ENCODE measurements at places on chromosomes 12 and 14.

- H3K27me3 ChIP-seq = no peaks in the 10 kb centered on the region
- peaks cover 28% of the 10 kb centered on the region for H3K36me3 ChIP-seq
- H3K4me1 ChIP-seq = peaks cover 35% of the 10 kb centered on the region
- H3K4me3 ChIP-seq = peak overlapping the region; percentile 93
- peak; percentile 10 for DNase-seq
- peak overlapping the region; percentile 92 for H3K27ac ChIP-seq
Measured at GRCh38 chr14:77615361-77616132, 890 bp downstream of the SPTLC2 start.

DNA sequence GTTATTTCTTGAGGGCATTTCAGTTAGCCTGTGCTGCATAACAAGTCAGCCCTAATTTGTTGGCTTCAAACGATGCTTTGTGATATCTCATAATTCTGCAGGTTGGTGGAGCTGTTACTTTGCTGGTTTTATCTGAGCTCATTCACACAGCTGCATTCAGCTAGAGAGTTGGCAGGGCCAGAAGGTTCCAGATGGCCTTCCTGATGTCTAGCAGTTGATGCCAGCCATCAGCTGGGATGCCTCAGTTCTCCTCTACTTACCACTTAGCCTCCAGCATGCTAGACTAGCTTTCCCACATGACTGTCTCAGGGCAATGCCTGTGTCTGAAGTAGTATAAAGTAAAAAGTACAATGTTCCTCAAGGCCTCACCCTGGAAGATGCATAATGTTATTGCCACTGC, 130.6 kb downstream of the SLC35F4 start:
- no peak overlapping the region for H3K27ac ChIP-seq
- H3K4me1 ChIP-seq = no peaks in the 10 kb centered on the region
- H3K4me3 ChIP-seq = no peak overlapping the region
- no peaks in the 10 kb centered on the region for H3K27me3 ChIP-seq
- no peak for DNase-seq

GRCh38 chr12:75754698-75755097, 243.3 kb upstream of the KRR1 start:
- no peak overlapping the region for H3K4me3 ChIP-seq
- no peak overlapping the region for H3K27ac ChIP-seq
- H3K4me1 ChIP-seq = peaks cover 19% of the 10 kb centered on the region
- H3K27me3 ChIP-seq = peaks cover 16% of the 10 kb centered on the region
- H3K36me3 ChIP-seq = no peaks in the 10 kb centered on the region

DNA sequence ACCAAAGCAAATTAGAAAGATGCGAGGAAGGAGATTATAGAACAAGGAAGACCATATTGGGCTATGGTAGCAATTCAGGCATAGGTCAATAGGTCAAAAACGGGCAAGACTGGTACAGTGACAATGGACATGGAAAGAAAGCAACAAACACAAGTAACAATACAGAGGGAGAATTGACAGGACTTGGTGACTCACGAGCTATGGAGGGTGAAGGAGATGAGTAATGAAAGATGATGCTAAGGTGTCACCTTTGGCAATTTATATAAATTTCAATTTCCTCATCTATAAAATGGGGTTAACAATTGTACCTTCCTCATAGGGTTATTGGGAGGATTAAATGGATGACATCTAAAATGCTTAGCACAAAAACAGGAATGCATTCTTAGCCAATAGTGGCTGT, 15.1 kb upstream of the DUSP16 start:
- no peaks in the 10 kb centered on the region for H3K36me3 ChIP-seq
- H3K27ac ChIP-seq = no peak overlapping the region
- no peaks in the 10 kb centered on the region for H3K27me3 ChIP-seq
- H3K4me1 ChIP-seq = peaks cover 23% of the 10 kb centered on the region

- no peak for DNase-seq
- H3K27ac ChIP-seq = peak overlapping the region; percentile 72
- H3K4me1 ChIP-seq = peaks cover 22% of the 10 kb centered on the region
Measured at GRCh38 chr14:22163051-22163450, 426.0 kb downstream of the DAD1 start.

- no peak for DNase-seq
- H3K4me1 ChIP-seq = peaks cover 25% of the 10 kb centered on the region
- peaks cover 55% of the 10 kb centered on the region for H3K36me3 ChIP-seq
Measured at GRCh38 chr12:102167821-102168604, 29.6 kb downstream of the PMCH start.

- H3K4me1 ChIP-seq = peaks cover 8% of the 10 kb centered on the region
- peaks cover 2% of the 10 kb centered on the region for H3K27me3 ChIP-seq
- DNase-seq = no peak
- H3K4me3 ChIP-seq = no peak overlapping the region
- H3K36me3 ChIP-seq = peaks cover 5% of the 10 kb centered on the region
- H3K27ac ChIP-seq = no peak overlapping the region
Measured at GRCh38 chr14:63896278-63896720, 43.5 kb downstream of the SYNE2 start.

DNA sequence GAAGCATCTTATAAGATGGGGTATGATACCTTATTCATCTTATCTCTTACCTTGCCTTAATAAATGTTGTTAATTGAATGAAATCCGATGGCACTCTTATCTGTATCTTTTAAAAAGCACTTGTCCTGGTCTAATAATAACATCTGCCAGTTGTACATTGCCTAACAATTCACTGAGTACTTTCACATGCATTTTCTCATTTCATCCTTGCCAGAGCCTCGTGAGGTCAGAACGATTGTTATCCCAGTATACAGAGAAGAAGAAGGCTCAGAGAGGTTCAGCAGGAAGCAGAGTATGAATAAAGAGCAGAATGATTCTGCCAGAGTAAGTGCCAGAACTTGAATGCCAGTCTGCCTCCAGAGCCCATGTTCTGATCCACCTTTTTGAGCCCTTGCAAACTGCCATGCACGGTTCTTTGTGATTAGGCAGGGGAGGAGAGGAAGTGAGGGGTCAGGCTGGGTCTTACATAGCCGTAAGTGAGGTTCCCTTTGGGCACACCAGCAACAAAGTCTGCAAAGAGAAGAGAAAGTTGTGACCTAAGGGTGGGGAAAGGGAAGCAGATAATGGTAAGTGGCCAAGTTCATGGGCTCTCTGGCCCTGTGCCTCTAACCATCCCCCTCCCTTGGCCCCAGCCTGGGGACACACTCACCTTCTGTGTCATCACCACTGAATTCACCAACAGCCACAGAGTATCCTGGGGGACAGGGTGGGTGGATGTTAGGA, 11.7 kb downstream of the ITGA5 start:
- H3K4me1 ChIP-seq = peaks cover 26% of the 10 kb centered on the region
- peaks cover 55% of the 10 kb centered on the region for H3K36me3 ChIP-seq
- DNase-seq = no peak

DNA sequence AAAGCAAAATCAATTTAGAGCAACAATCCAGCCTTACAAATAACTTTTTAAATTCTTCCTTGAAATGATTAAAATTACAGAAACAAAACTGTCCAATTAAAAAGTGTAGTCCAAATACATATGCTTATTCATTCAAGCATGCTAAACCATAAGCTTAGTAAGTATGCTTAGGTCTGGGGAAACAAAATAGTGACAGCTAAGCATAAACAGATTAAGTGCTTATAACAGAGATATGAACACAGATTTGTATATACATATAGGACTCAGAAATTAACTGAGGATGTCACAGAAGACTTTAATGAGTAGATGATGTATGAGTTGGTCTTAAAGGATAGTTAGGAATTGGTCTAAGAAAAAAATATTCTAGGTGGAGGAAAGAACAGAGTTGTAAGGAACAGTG, 41.8 kb downstream of the SCAF11 start:
- no peak overlapping the region for H3K4me3 ChIP-seq
- no peak overlapping the region for H3K27ac ChIP-seq
- no peak for DNase-seq
- H3K36me3 ChIP-seq = peaks cover 57% of the 10 kb centered on the region
- no peaks in the 10 kb centered on the region for H3K27me3 ChIP-seq

- no peaks in the 10 kb centered on the region for H3K36me3 ChIP-seq
- no peak for DNase-seq
- no peaks in the 10 kb centered on the region for H3K4me1 ChIP-seq
- H3K27ac ChIP-seq = no peak overlapping the region
- H3K27me3 ChIP-seq = no peaks in the 10 kb centered on the region
Measured at GRCh38 chr12:74776378-74776777, 238.7 kb downstream of the ATXN7L3B start.

- DNase-seq = no peak
- no peaks in the 10 kb centered on the region for H3K27me3 ChIP-seq
- H3K4me1 ChIP-seq = peaks cover 3% of the 10 kb centered on the region
- peaks cover 54% of the 10 kb centered on the region for H3K36me3 ChIP-seq
- H3K27ac ChIP-seq = no peak overlapping the region
- H3K4me3 ChIP-seq = no peak overlapping the region
Measured at GRCh38 chr12:123164710-123165261, 13.9 kb upstream of the PITPNM2 start.

GRCh38 chr12:65106948-65107347, 14.2 kb downstream of the WIF1 start:
- H3K36me3 ChIP-seq = no peaks in the 10 kb centered on the region
- no peak for DNase-seq
- no peaks in the 10 kb centered on the region for H3K4me1 ChIP-seq
- peaks cover 19% of the 10 kb centered on the region for H3K27me3 ChIP-seq
- no peak overlapping the region for H3K27ac ChIP-seq

- DNase-seq = no peak
- peaks cover 11% of the 10 kb centered on the region for H3K4me1 ChIP-seq
- H3K4me3 ChIP-seq = no peak overlapping the region
- peaks cover 4% of the 10 kb centered on the region for H3K36me3 ChIP-seq
- no peak overlapping the region for H3K27ac ChIP-seq
- H3K27me3 ChIP-seq = peaks cover 71% of the 10 kb centered on the region
Measured at GRCh38 chr12:120366341-120366705, 2.6 kb downstream of the MSI1 start.

DNA sequence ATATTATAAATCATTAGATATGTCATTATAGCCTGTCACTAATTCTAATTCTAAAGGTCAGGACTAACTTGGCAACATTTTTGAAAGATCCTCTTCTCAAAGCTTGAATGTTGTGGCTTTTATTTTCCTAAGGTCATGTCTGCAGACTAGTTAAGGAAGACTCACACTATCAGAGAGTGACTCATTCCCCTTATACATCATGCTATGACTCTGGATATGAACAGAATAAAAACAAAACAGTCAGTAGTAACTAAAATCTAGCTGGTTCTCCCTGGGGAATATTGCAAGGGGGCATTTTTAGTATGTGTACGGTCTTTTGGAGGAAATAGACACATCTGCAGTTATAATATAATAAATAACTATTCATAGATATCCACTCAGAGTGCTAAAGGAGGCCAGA, 170.6 kb downstream of the SLC2A13 start:
- H3K4me3 ChIP-seq = no peak overlapping the region
- no peak for DNase-seq
- H3K4me1 ChIP-seq = no peaks in the 10 kb centered on the region
- no peaks in the 10 kb centered on the region for H3K36me3 ChIP-seq

DNA sequence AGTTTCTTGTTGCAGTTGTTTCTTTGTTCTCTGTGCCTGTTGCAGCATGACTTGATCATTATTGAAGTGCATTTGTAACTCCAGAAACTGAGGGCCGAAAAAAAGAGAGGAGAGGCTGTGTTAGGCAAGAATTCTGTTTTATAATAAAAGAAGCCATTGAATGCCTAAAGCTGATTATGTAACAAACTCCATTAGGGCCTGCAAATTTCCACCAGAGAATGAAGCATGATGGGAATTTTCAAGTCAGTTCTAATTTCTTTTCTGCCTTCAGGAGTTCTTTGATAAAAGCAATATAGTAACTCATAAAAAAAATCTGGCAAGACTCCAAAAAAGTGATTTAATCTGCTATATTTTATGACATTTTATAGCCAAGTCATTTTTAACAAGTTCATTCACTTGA, 156.7 kb upstream of the RASSF8 start:
- H3K27ac ChIP-seq = no peak overlapping the region
- no peak overlapping the region for H3K4me3 ChIP-seq
- no peak for DNase-seq
- H3K4me1 ChIP-seq = peaks cover 16% of the 10 kb centered on the region
- no peaks in the 10 kb centered on the region for H3K36me3 ChIP-seq

GRCh38 chr12:64610660-64611340, 505 bp downstream of the RASSF3 start:
- H3K27me3 ChIP-seq = no peaks in the 10 kb centered on the region
- peaks cover 25% of the 10 kb centered on the region for H3K36me3 ChIP-seq
- peaks cover 31% of the 10 kb centered on the region for H3K4me1 ChIP-seq
- H3K27ac ChIP-seq = peak overlapping the region; percentile 86
- peak; percentile 63 for DNase-seq
- peak overlapping the region; percentile 92 for H3K4me3 ChIP-seq

DNA sequence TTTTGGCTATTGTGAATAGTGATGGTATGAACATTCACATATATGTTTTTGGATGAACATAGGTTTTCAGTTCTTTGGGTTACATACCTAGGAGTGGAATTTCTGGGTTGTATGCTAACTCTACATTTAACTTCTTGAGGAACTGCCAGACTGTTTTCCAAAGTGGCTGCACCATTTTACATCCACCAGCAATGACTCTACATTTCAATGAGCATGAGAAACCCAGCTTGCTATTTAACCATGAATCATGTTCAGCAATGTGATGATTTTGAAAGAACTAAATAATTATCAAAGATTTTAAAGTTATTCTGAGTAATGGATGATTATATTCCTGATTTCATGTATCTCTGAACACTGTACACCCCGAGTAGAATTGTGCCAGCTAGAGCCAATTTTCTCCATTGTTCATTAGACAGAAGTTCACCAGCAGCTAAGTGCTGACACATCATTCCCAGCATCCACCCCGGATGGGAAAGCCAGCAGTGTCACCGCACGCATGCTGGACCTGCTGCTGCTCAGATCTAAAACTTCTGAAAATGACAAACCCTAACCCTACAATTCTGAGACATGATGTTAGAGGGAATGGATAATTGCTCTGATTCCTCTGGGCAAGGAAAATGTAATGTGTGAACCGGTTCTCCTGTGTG, 13.3 kb upstream of the ANAPC5 start:
- no peak overlapping the region for H3K27ac ChIP-seq
- H3K4me3 ChIP-seq = no peak overlapping the region
- peaks cover 19% of the 10 kb centered on the region for H3K27me3 ChIP-seq
- no peaks in the 10 kb centered on the region for H3K36me3 ChIP-seq
- DNase-seq = no peak

DNA sequence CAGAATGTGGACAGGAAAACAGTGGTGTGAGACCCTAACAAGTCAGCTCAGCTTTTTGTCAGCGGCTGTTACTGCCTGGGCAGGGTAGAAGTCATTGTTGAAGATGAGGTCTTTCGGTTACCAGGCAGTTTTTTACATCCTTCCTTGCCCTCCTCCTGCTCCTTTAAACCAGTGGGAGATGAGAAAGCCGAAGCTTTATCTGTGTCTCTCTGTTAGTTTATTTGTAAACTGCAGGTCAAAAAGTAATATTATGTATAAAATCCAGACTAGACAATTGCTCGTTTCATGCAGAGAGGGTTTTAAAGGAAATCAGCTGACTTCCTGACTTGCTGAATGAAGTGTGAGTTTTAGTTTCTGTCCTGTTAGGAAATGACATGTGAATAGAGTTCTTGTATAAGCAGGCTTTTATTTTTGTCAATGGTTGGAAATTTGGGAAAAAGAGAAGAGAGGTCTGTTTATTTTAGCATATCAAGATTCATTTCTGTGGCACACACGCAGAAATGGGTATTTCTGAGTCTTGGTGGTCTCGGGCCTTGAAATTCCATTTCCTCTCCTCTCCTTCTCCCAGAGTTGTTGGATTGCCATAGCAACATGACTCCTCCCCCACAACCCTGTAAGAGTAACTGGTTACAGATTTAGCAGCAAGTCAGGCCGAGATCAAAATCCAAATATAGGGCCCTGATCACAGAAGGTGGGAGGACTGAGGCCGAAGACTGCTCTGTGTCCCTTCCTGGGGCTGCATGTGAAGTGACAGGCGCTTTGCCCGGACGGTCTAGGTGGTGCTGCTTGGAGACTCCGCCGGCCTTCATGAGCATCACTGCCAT, 60.8 kb downstream of the SAMD4A start:
- H3K27me3 ChIP-seq = no peaks in the 10 kb centered on the region
- H3K36me3 ChIP-seq = peaks cover 7% of the 10 kb centered on the region
- peaks cover 44% of the 10 kb centered on the region for H3K4me1 ChIP-seq
- H3K4me3 ChIP-seq = peak overlapping the region; percentile 52
- DNase-seq = peak; percentile 27
